NCI-H774 (cell line): ENCODE measurements at places on chromosomes 5 and 9.

DNA sequence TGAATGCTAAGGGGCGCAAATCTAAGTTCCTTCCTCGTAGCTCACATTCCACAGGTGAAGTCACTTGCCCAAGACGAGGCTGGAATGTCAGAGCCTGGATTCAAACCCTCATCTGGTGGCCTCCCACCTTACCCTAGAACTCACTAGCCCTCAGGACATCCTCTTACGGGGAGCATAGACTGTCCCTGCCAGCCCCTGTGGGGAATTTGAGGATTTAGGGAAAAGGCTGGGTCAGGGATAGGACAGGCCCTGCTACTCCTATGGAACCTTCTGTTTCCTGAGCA lies 45.0 kb downstream of the IRF1 start:
- DNase-seq, result no peak

DNA sequence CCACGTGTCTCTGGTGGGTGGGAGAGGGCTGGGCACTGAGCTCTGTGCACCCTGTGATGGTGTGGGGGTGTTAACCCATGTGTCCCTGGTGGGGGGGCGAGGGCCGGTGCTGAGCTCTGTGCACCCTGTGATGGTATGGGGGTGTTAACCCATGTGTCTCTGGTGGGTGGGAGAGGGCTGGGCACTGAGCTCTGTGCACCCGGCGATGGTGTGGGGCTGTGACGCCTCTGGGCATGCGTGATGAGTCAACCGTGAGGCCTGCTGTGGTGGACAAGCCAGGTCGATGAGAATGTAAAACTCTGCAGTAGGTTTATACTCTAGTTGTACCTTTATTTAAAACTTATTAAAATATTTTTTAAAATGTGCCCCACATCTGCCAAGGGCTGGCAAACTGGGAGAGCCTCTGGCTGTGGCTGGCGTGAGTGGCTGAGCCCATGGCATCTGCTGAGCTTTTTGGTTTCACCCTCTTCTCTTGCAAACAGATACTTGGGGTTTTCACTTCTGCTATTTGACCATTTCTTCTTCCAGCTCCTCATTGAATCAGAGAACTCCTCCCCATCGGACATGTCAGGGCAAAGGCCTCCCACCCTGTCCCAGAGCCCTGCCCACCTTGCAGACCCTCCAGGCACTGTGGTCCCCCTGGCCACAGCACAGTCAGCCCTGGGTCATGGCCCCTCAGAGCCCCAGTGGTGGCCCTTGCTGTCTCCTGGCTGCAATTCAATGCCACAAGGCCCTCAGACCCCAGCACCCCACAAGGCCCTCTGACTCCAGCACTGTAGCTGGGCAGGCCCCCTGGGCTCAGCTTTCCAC lies 18.5 kb upstream of the EXOC3 start:
- no peak for DNase-seq

- no peak for DNase-seq
These were observed 106.6 kb downstream of the DENND1A start for GRCh38 chr9:123823194-123823947.

DNA sequence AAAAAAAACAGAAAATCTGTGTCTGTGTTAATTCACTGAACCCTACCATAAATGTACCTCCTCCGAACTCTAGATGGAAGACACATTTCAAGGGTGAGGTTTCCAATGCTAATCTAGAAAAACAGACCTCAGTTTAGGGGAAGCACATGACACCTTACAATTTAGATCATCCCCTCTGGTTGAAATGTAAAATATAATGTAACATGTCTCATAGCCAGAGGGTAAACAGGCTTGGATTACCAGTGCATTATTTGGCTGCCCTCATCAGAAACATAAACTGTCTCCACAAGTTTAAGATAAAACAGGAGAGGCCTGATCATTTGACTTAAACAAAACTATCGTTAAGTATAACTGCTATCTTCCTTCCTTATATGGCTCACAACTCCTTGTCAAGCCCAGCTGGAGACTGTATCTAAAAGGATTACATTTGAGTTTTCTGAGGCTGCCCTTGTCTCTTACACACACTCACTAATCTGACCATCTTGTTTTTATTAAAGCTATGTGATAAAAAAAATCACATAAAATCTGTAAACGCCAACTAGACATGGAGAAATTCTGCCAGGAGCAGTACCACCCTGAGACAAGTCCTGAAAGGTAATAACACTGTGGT lies 105.7 kb downstream of the LURAP1L start:
- no peak for DNase-seq

- DNase-seq, result no peak
These were observed 24.0 kb upstream of the NDUFB6 start for GRCh38 chr9:32596936-32597335.

DNA sequence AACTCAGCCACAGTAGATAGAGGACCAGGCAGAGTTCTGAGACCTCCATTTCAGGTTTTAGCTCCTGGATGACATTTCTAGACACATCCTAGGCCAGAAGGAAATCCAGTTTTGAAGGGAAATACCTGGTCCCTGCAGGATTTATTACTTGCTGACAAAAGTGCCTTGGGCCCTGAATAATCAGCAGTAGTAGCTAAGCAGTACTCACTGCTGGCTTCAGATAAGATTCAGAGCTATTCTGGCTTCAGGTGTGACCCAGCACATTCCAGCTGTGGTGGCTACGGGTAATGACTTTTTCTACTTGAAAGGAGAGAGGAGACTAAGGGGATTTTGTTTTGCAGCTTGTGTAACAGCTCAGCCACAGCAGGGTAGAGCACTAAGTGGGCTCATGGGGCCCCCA lies 34.0 kb downstream of the NDUFAF2 start:
- no peak for DNase-seq

DNA sequence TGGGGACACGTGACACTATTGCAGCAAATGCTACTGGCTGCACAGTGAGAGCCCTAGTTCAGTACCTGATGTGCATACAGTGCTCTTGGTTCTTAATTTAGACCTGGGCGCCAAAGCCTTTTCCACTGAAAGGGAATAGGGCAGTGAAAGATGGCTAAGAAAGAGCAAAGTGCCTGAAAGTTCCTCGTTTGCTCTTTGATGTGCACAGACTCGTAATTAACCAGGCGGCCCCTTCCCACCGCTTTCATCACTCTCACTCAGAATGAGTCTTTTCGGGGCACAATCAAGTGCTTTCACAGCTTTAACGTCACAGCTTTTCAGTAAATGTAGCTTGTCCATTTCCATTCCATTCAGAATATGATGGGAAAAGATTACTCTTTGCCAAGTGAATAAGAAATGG lies 116.6 kb upstream of the ADRA1B start:
- no peak for DNase-seq

GRCh38 chr5:82208371-82208770 lies 69.8 kb downstream of the RPS23 start:
- DNase-seq, result no peak

- DNase-seq, result no peak
These were observed 154.2 kb upstream of the SV2C start for GRCh38 chr5:75928992-75929391.

DNA sequence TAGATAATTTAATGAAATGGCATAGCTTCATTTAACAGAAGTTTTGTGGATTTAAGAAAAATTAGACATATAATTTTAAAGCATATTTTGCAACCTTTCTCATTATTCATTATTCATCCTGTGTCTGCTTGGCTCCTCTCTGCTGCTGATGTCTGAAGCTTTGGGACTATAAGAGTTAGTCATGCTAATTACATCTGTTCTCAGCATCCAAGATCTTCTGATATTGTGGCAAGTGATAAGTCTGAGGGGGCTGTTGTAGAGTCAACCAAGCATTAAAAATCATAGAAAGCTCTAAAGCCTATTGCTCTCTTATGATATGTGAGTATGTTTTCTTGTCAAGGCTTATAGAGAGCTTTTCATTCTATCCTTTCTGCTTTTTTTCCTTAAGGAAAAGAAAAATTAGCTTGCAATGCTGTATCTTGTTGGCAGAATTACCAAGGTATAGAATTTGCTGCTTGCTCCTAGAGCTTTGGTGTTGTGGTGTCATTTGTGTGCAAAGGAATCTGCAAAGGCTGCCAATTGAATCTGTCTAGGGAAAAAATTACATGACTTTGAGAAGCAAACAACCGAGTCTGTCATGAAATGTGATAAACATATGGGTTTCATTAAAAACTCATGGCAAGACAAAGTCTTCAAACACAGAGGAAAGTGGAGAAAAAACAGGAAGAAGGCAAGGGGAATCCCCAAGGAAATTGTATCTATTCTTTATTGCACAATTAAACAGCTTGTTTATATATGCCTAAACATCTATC lies 156.1 kb upstream of the DAB2 start:
- no peak for DNase-seq

DNA sequence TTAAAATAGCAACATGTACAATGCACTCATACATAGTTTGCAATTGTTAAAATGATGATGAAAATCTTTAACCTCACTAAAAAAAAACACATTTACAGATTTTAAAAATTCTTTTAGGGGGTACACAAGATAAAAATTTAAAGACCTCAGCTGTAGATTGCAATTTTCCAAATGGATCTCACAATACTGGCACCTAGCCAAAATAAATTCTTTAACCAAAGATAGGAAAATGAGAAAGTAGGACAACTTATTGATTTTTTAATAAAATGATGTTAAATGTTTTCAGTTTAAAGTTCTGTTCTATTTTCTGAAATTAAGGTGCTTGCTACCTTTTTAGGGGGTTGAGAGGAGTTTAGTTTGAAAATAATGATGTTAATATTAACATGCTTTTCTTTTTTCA lies 90.0 kb downstream of the PCSK1 start:
- no peak for DNase-seq

DNA sequence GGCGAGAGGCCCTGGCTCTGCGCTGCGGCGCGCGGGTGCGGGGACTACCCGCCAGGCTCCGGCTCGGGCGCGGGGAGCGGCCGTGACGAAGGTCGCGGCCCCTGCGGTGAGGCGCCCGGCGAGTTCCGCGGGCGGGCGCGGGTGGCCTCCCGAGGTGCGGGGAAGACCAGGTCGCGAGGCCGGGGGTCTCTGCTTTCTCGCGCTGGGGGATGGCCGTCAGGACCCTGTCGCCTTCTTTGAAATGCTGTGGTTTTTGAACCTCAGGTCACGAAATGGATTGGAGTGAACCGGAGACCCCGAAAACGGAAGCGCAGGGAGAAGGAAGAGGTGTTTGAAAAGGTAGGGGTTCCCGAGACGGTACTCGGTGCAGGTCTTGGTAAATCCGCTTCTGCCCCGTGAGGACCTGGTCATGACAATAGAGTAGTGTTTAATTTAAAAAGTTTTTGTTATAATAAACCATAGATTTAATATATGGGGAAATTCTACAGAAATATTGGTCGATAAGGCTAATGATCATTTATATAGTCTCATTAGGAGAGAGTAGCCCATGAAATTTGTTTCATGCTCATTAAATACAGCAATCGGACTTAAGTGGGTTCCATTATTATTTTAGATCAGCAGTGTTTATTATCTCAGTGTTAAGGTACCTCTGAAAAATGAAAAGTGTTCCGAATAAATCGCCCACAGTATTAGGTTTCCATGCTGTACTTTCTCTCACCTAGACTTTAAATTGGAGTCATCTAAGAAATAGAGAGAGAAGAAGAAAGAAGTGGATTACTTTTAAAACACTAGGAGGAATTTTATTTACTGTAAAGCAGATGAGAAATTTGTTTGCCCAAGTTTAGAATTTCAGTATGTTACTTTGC lies 279.0 kb downstream of the AOPEP start:
- no peak for DNase-seq

DNA sequence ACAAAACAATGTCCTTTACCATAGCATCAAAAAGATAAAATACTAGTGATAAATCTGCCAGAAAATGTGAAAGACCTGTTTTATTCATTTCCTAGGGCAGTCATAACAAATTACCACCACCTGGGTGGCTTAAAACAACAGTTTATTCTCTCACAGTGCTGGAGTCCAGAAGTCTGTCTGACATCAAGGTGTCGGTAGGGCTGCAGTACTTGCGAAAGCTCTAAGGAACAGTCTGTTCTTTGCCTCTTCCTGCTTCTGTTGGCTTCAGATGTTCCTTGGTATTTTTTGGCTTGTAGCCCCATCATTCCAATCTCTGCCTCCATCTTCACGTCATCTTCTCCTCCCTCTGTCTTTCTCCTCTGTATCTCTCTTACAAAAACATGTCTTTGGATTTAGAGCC lies 51.0 kb downstream of the PTPDC1 start:
- DNase-seq, result no peak

DNA sequence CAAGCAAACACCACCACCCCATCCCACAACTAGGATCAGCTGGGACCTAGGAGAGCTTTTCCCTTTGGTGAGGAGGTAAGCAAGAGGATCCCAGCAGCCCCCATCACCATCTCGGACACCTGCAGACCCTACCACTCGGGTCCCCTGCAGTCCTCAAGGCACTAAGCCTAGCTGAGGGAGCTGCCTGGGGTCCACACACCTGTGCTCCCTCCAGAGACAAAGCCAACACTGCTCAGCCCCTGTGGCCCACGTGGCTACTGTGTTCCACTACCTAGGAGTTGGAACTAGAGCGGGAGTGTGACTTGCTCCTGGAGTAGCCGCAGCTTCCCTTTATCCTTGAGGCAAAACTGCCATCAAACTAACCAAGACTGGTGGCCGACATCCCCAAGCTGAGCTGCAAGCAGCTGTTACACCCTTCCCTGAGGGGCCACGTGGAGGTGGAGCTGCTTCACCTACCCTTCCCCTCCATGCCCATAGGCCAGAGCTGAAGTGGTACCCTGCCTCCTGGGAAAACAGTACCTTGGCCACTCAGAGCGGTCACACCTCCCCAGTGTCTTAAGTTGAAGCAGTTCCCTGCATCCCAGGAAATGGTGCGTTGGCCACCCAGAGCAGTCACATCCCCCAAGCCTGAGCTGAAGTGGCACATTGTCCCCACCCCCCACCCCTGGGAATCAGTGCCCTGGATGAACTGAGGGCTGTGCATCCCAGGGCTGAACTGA lies 205.5 kb downstream of the CACNA1B start:
- no peak for DNase-seq

DNA sequence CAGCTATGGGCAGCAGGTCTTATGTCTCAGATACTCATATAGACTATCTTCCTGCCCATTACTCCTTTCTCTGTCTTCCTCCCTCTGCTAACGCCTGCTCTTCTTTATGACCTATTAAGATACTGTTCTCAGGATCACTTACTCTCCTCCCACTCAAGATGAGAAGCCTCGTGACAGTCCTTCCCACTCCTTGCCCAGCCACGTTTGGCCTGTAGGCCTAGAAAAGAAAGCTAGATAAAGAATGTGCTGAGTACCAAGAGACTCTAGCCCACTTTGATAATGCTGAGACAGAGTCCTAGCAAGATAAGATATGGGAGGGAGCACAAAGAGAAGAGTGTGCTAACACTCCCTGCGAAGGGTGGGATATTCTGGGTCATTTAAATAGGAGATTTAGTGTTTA lies 6.8 kb upstream of the DENND4C start:
- no peak for DNase-seq

- no peak for DNase-seq
These were observed 77.1 kb upstream of the IQGAP2 start for GRCh38 chr5:76325876-76326491.

- no peak for DNase-seq
These were observed 497.0 kb downstream of the DTWD2 start for GRCh38 chr5:118491351-118491750.

GRCh38 chr5:57488215-57488955 lies 5.8 kb upstream of the ACTBL2 start:
- DNase-seq, result no peak

GRCh38 chr9:35908504-35909125 lies 675 bp upstream of the SPAAR start:
- no peak for DNase-seq
